ENCODE measurements at places on chromosomes 7 and 10. TPM values are rescaled to one million over a fixed set of nuclear protein-coding genes. Genes with fewer than 3 reads are reported as not detected.

Gene NANOS1
- 6.3 TPM for polyA plus RNA-seq

Gene NODAL
- 0.55 TPM for polyA plus RNA-seq

Gene LIPJ
- polyA plus RNA-seq, result not detected

Gene AP3M1
- 44.2 TPM for polyA plus RNA-seq

Gene CCDC172
- not detected for polyA plus RNA-seq

Gene HGF
- polyA plus RNA-seq, result 7.1 TPM

Gene PON3
- polyA plus RNA-seq, result 3.0 TPM

Gene KCND2
- 0.53 TPM for polyA plus RNA-seq

Gene C1QL3
- polyA plus RNA-seq, result not detected

Gene SPDYE2
- 13.8 TPM for polyA plus RNA-seq

Gene FAM25A
- polyA plus RNA-seq, result not detected

Gene EPHB4
- polyA plus RNA-seq, result 60.4 TPM

Gene YAE1
- polyA plus RNA-seq, result 27.8 TPM
